ENCODE measurements at places on chromosomes 5 and 9. TPM values are rescaled to one million over a fixed set of nuclear protein-coding genes. Genes with fewer than 3 reads are reported as not detected.
A peak's percentile ranks its signal among the peaks of the same experiment; 100 is the strongest.

GRCh38 chr9:18672706-18673105 is 198.8 kb downstream of the ADAMTSL1 start:
- DNase-seq: no peak

- no peak for DNase-seq
Measured at GRCh38 chr9:70816316-70816715, 305.1 kb downstream of the TRPM3 start.

GRCh38 chr5:56339732-56340131 is 106.6 kb upstream of the ANKRD55 start:
- DNase-seq: no peak

DNA sequence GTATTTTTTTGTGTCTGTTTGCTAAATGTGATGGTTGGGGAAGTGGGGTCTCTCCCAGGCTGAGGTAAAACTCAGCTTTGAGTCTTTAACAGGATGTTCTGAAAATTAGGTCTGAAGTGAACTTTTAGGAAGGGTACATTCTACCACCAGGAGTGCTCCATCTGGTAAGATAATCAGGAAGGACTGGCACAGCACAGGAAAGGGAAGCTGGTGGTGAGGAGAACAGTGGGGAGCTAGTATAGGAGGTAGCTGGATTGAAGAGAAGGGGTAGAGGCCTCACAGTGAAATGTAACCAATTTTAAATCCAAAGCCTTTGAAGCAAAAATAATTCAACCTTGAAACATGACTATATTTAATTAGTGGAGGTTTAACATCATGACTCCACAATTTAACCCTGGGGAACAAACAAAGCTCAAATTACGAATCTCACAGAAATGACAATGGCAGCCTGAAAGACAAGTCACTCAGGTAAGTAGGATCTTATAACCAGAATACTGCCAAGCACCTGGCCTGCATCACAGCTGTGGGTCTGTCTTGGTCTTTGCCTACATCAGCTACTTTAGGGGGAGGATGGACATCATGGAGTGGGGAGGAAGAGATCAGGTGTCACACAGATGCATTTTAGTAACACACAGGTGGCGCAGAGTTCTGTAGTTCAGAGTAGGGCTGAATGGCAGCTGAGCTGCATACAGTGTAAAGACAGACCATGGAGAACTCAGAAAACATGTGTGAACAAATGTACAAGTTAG is 445.3 kb downstream of the DMRT2 start:
- DNase-seq: no peak

DNA sequence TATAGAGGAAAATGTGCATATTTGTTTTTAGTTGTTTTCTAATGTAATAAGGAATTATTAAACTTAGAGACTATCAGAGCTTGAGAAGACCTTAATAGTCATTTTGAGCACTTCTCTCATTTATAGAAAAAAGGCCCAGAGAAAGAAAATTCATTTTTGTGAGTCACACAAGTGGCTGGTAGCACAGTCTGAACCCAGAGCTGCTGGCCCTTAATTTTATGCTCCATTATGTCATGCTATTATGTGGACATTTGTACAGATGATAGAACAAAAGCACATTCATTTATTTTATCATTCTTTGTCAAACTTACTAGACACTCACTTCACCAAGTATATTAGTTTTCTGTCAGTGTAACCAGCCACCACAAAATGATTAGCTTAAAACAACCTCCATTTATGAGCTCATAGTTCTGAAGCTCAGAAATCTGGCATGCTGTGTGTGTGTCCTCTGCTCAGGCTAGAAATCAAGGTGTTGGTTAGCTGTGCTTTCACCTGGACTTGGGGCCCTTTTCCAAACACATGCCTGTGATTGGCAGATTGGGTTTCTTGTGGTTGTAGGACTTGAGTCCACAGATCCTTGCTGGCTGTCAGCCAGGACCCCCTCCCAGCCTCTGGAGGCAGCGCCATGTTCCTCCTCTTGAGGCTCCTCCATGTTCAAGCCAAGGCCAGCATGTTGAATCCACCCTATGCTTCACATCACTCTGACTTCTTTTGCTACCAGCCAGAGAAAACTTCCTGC is 188.9 kb downstream of the ARHGAP26 start:
- DNase-seq: no peak

DNA sequence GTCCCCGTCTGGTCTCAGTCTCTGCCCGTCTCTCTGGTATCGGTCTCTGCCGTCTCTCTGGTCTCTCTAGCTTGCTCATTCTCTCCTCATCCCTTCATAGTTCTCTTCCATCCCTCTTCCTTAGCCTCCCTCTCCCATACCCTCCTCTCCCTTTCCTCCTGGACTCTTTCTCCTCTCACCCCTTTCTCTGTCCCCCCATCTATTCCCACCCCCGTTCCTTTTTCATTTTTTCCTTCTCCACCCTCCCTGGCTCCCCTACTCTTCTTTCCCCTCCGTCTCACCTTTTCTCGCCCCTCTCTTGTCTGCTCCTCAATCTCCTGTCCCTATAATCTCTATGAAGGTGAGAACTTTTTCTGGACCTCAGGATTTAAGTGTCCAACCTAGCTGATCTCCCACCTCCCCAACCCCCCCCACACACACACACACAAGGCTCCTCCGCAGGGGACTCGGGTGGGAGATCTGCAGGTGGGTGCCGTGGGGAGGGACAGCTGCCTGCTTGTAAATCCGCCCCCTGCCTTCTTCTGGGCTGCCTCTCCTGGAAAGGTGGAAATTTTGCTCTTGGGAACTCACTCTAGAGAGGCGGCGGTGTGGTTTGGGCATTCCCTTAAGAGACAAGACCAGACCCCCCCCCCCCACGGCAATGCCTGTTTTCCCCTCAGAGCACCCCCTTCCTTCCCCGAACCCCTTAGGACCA is 953 bp downstream of the UBE2QL1 start:
- DNase-seq: no peak

DNA sequence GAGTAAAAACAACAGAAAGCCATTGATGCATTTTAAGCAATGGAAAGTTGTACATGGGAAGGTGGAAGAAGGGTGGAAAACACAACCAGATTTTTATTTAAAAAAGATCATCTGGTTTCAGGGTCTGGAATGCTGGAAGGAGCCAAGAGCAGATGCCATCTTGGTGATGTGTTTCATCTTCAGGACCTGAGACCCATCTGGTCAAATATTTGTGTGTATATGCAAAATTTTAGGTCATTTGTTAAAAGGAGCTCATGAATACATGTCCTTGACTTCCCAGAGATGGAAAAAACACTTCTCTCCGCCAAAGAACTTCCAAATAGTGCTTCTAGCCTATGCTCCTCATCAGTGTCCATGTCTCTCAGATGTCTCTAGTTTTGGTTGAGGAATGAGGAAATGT is 110.6 kb upstream of the GDNF start:
- DNase-seq: no peak

- DNase-seq: peak; percentile 49
Measured at GRCh38 chr5:72065751-72066255, 41.5 kb upstream of the MAP1B start.

- DNase-seq: no peak
Measured at GRCh38 chr5:147779694-147780093, 2.8 kb downstream of the JAKMIP2 start.

DNA sequence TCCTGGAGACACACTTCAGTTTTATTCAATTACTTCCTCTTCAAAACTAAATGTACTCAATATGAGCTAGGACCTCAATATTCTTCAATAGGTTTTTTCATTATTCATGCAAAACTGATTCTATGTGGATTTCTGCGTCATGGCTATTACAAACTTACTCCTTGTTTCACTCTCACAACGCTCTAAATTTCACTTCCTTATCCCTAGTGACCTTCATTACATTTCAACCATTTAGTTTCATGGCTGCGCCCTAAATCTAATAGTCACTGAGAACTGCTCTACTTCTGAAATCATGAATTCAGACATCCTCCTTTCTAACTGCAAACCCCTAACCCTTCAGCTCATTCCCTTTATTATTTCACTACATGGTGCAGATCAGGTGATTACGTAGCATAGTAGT is 93.9 kb downstream of the SLC25A46 start:
- DNase-seq: no peak

DNA sequence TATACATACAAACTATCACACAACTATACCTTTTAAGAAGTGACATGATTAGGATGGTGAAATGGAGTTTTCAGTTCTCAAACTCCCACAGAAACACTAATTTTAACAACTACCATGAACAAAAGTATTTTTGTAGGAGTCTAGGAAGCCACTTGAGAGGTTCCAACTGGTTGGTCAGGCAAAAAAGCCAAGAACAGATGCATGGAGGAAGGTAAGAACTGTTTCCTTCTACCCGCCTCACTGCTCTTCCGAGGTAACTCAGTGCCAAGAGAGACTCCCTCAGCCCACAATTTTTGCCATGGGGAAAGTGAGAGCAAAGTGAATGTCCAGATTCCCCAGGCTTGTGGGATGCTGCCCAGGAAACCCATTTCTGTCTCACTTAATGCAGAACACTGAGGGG is 15.7 kb downstream of the BTNL8 start:
- no peak for DNase-seq

DNA sequence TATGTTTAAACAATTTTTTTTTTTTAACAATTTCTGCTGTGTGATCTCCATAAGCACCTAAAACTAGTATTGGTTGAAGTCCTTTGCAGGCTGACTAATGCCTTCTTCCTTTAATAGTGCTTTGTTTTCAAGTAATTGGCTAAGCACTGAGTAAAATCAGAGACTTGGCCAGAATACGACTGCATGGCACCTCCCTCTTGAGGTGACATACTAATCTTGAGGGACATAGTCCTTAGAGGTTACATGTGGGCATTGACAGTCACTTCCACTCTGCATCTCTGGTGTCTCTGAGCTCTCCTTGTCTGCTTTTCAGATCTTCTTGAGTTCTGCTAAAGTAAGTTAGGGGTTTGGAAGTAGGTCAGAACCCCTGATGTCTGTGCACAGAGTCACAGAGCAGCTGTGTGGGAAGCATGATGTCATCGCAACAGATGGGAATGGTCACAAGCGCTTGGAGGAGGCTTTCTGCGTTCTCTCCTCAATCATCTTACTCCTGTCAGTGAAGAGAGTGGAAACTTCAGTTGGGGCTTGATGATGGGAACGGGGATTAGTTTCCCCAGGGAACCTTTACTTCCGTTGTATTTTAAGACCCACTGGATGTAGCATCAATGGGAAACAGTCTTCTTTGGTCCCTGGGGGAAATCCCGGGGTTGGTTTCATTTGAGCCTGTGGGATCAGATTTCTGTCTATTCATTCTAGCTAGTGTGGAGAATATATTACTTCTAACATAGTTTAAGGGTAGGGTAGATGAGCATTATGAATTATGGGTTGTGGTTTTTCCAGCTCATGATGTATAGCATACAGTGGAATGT is 136.9 kb downstream of the ARHGAP26 start:
- no peak for DNase-seq

DNA sequence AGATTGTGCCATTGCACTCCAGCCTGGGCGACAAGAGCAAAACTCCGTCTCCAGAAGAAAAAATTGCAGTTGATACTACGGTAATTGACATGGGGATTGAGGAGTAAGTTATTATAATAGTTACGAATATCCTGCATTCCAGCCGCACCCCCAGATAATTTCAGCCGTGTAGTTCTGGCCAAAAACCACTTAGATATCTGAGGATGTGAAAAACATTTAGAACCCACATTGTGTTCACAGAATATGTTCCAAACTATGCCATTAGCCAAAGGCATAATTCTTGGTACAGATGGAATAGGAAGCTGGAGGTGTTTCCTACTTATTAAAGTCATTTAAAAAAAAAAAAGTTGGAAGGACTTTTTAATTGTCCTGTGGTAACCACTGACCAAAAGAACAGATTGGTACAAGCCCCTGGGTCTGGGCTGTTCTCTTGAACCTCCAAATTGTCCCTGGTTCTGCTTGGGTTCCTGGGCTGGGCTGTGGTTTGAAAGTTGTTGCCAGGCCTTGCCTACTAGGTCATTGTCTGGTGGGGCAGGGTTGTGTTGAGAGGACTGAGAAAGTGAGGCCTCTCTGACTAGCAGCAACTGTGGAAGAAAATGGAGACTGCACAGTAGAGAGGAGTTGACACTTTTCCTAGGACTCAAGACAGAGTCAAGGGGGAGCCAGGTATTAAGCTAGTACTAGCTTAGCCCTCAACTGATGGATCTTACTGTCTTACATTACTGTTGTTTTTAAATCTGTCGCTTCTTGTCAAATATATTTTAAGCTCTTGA is 198.8 kb downstream of the NR3C1 start:
- no peak for DNase-seq

DNA sequence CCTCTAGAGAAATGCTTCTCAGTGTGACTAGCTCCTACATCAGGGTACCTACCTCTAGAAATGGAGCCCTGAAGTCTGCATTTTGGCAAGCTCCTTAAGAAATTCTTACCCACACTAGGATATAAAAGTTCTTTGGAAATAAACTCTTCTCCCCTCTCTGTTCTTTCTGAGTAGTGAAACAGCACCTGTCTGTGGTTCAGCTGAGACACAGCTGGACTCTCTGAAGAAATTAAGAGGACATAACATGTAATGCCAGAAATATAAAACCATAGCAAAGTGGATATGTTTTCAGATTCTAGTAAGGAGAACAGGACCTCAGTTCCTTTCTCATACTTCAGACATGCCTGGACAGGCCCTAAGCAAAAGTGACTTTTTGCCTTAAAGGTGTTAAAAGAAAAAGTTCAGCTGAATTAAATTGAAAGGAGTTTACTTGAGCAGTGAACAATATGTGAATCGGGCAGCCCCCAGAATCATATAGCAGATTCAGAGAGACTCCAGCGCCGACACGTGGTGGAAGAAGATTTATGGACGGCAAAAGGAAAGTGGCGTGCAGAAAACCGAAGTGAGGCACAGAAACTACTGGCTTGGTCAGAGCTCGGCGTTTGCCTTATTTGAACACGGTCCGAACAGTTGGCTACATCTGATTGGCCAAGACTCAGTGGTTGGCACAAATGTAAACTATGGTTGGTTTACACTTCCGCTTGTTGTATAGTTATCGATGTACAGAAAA is 64.5 kb downstream of the PRKACG start:
- no peak for DNase-seq

- DNase-seq: no peak
Measured at GRCh38 chr5:6236858-6237481, 141.4 kb downstream of the MED10 start.

GRCh38 chr5:73306741-73307275 is 133.8 kb downstream of the TMEM174 start:
- DNase-seq: no peak

Gene NPDC1
- total RNA-seq: 10.1 TPM

Gene GAS1
- total RNA-seq: 3.6 TPM

Gene SCGB3A2
- 51.2 TPM for total RNA-seq

Gene LVRN
- total RNA-seq: 1.2 TPM

Gene PCDHGA9
- total RNA-seq: 0.04 TPM

Gene C9orf43
- total RNA-seq: 0.42 TPM

Gene GFRA3
- 1.0 TPM for total RNA-seq

Gene MAMDC2
- total RNA-seq: 5.4 TPM

Gene ABLIM3
- 0.03 TPM for total RNA-seq

Gene PCDHB15
- not detected for total RNA-seq

Gene GABRA6
- total RNA-seq: not detected

Gene MOB3B
- total RNA-seq: 6.9 TPM

Gene PCDHA1
- total RNA-seq: not detected

Measured in H7 (cell line).